ENCODE measurements at places on chromosomes 1 and 21.

- DNase-seq = peak; percentile 16
Measured at GRCh38 chr1:171583591-171584201, 38.3 kb upstream of the MYOCOS start.

GRCh38 chr21:21788591-21788990, 790.4 kb downstream of the NCAM2 start:
- no peak for DNase-seq

- DNase-seq = no peak
Measured at GRCh38 chr1:213135572-213135971, 84.5 kb downstream of the RPS6KC1 start.

GRCh38 chr1:183982172-183982963, 55.2 kb downstream of the COLGALT2 start:
- DNase-seq = peak; percentile 67

Data from suppressor macrophage treated with lipopolysaccharide for 1 hour (primary cell).